ENCODE measurements at places on chromosomes 6 and 20. TPM values are rescaled to one million over a fixed set of nuclear protein-coding genes. Genes with fewer than 3 reads are reported as not detected.
A peak's percentile ranks its signal among the peaks of the same experiment; 100 is the strongest.

DNA sequence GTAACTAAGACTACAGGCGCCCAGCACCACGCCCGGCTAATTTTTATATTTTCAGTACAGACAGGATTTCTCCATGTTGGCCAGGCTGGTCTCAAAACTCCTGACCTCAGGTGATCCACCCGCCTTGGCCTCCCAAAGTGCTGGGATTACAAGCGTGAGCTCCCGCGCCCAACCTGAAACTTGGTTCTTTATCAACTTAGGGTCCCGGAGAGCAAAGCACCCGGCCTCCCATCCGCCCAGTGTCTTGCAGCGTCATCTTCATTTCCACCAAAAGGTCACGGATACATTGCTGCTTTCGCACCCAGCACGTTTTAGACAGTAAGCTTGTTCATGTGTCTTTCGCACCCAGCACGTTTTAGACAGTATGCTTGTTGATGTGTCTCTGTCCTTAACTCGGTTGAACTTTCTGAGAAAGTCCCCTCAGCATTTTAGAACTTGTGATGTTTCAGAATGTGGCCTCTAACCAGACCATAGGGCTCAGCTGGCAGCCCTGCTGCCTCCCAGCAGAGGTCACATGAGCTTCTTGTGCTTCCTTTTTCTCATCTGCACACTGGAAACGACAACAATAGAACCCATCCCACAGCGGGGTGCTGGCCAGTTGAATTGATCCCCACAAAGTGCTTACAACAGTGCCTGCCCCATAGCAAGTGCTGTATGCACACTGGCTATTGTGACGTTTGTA, 48.8 kb downstream of the PRR18 start:
- peak overlapping the region; percentile 29 for H3K27ac ChIP-seq
- no peaks in the 10 kb centered on the region for H3K36me3 ChIP-seq
- peak overlapping the region; percentile 37 for H3K4me3 ChIP-seq
- peaks cover 10% of the 10 kb centered on the region for H3K27me3 ChIP-seq

DNA sequence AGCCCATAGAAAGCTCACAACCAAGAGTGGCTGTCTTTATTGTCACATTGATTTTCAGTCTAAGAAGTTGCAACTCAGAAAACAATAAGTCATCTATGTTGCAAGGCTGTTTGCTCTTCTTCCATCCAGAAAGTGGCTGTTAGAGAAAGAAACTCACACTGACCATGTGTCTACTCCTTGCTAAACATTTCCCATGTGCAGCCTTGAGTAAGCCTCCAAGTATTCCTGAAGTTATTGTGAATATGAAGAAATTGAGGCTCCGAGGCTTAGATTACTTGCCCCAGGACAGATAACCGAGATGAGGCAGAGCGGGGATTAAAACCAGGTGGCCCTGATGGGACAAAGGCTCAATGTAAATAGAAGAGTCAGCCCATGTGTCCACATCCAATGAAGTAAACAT, 105.0 kb downstream of the SPTLC3 start:
- H3K27ac ChIP-seq = no peak overlapping the region
- H3K4me1 ChIP-seq = no peaks in the 10 kb centered on the region
- H3K4me3 ChIP-seq = no peak overlapping the region
- H3K36me3 ChIP-seq = no peaks in the 10 kb centered on the region
- no peaks in the 10 kb centered on the region for H3K27me3 ChIP-seq

The RIPPLY2 gene
- total RNA-seq = not detected

DNA sequence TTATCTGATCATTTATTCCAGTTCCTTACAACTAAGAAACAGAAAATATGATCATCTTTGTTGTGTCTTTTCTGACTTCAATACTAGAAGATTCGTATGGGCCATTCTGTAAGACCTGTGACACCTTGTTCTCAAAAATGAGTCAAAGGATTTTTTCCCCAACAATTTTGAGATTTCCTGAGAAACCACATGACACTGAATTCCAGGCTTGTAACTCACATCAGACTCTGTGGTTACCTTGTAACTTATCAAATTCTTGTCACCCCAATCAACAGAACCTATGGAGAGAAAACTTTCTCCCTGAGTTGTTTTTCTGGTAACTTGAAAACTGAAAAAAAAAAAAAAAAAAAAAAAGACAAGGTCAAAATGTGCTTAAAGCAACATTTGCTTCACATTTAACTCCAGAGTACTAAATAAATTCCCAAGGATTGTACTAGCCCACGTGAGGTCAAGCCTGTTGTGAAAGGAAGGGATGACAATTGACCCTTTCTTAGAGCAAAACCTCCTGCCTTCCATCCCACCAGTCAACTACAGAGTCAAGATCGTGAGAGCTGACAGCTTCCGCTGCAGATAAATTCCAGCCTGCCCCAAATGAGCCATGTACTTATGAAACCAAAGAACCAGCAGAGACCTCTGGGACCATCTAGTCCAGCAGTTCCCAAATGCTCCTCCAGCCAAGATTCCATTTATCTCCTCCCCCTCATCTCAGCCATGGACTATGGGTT, 140.3 kb downstream of the TBX18 start:
- no peaks in the 10 kb centered on the region for H3K4me1 ChIP-seq
- H3K36me3 ChIP-seq = no peaks in the 10 kb centered on the region
- H3K4me3 ChIP-seq = no peak overlapping the region

- H3K4me3 ChIP-seq = no peak overlapping the region
- peaks cover 6% of the 10 kb centered on the region for H3K4me1 ChIP-seq
- H3K27me3 ChIP-seq = no peaks in the 10 kb centered on the region
- DNase-seq = peak; percentile 66
- H3K27ac ChIP-seq = no peak overlapping the region
- peaks cover 27% of the 10 kb centered on the region for H3K36me3 ChIP-seq
Measured at GRCh38 chr6:152206072-152206818, 398.8 kb downstream of the ESR1 start.

The SLA2 gene
- total RNA-seq = 44.1 TPM

DNA sequence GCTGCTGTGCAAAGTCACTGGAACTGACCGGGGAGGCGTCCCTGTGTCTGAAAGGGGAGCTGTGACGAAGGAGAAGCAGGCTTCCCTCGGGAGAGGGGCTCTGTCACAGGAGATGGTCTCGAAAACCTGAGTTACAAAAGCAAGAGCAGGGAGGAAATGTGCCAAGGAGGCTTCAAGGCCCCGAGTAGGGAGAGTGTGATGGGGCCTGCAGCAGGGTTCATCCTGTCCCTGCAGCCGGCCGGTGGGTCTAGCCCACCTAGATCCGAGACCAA, 16.7 kb downstream of the DYNLT1 start:
- no peaks in the 10 kb centered on the region for H3K27me3 ChIP-seq
- peaks cover 30% of the 10 kb centered on the region for H3K4me1 ChIP-seq
- no peak overlapping the region for H3K4me3 ChIP-seq

The CLPSL1 gene
- not detected for total RNA-seq

The BHLHE23 gene
- total RNA-seq = not detected

DNA sequence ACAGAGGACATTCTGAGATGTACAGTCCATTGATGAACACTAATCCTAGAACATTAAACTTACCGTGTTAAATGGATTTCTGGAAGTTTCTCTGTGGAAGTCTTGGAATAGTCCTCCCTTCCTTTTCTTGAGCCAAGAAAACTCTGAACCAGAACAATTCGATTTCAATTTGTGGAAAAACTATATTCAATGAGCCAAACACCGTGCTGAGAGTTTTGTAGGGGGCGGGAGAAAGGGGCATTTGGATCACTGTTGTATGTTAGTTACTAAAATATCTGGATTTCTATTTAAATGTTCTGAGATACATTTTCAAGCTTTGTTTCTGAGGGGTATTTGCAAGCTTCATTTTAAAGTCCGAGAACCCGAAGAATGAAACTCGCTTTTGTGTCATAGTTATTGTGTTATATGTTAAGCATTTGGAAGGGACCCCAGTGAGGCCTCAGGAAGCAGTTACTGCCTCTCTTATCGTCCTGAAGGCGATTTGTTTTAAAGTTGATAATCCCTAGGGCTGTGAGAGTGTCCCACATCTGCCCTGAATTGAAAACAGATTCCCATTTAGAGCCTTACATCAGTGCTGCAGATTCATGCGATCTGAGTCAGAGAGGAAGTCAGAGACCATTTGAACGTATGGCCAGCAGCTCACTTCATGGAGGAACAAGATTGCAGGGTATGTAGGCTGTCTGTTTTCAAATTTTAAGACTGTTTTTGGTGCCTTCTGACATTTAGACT, 70.8 kb upstream of the SASH1 start:
- H3K36me3 ChIP-seq = no peaks in the 10 kb centered on the region
- no peak overlapping the region for H3K4me3 ChIP-seq
- H3K27me3 ChIP-seq = peaks cover 14% of the 10 kb centered on the region
- H3K4me1 ChIP-seq = no peaks in the 10 kb centered on the region

DNA sequence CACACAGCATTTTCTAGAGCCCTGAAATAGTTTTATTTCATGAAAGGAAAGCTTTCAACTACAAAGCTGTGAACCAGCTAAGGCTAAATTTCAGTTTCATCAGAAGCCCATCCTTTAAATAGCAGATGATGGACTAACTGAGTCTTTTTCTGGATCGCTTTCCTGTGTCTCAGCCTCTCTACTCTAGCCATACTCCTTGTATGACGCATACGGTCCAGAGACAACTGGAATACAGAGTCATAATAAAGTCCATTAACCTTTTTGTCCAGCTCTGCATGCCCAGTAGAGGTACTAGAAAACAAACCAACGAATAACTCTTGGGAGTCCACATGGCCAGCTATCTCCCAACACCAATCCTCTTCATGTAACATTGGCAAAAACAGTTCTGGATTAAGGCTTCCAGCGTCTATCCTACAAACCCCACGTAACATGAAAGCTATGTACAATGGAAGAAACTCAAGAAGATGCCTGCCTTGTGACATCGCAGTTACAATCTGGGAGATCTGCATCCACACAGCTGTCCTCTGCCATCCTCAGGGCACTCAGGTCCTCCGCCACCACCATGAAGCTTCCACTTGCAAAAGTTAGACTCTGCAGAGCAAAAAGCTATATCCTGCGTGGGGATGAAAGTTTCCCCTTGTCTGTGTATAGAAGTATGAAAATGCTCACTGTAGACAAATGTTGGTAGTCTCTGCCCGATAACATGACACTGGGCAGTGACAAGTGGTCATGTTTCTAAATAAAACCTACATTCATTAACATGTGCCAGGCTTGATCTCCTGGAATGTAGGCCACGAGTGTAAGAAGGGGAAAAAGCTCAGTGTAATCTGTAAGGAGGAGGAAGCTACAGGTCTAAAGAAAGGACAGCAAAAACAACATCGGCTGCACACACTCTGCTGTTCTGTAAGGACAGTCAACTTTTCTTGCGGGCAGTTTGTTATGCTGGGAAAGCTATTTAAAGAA, 360.4 kb downstream of the ESR1 start:
- peaks cover 37% of the 10 kb centered on the region for H3K4me1 ChIP-seq
- H3K27me3 ChIP-seq = no peaks in the 10 kb centered on the region
- no peak overlapping the region for H3K4me3 ChIP-seq
- no peak for DNase-seq

The SGK2 gene
- total RNA-seq = 0.27 TPM

DNA sequence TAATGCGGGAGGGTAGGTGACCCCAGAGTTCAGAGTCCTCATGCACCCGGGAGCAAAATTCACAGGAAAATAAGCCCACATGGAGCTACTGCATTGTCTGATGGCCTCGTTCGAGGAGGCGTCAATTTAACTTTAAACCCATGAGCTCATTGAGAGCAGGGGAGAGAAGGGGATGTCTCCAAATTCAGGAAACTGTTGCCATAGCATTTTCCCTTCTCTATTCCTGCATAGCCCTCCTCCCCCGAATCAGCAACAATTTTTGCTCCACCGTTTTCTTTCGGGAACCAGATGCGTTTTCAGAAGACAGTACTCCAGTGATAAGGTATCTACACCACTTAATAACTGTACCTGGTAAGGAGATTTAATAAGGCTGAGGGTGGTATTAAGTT, 324 bp upstream of the LAMP5 start:
- DNase-seq = no peak
- H3K4me3 ChIP-seq = no peak overlapping the region
- H3K4me1 ChIP-seq = no peaks in the 10 kb centered on the region
- peaks cover 69% of the 10 kb centered on the region for H3K27me3 ChIP-seq
- H3K36me3 ChIP-seq = no peaks in the 10 kb centered on the region

DNA sequence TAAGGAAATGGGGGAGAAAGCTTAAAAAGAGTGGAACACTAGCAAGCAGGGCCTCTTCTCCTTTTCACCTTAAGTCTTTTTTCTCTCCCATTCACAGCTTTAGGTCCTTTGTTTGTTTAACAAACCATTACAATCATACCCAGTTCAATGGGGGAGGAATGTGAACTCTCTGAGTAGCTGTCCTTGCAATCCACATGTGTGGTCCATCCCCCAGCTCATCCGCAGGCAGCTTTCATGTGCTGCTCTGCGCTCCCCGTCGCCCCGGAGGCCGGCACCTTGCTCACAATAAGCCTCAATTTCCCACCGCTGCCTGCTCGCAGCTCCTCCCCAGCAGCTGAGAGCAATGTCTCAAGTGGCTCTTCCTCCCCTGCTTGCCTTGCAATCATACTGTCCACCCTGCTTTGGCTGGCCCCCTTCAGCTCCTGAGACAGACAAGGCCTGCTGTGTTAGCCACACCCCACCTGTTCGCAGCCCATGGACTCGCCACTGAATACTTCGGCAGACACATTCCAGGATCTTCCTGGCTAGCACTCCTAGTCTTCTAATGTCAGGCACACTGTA, 49.1 kb downstream of the PLAGL1 start:
- no peaks in the 10 kb centered on the region for H3K36me3 ChIP-seq
- no peak overlapping the region for H3K27ac ChIP-seq
- no peaks in the 10 kb centered on the region for H3K27me3 ChIP-seq
- no peaks in the 10 kb centered on the region for H3K4me1 ChIP-seq
- DNase-seq = no peak
- no peak overlapping the region for H3K4me3 ChIP-seq

The POM121L2 gene
- not detected for total RNA-seq

GRCh38 chr6:7224731-7225130, 88.3 kb downstream of the SSR1 start:
- no peak for DNase-seq
- H3K4me1 ChIP-seq = no peaks in the 10 kb centered on the region
- H3K27me3 ChIP-seq = no peaks in the 10 kb centered on the region
- no peak overlapping the region for H3K27ac ChIP-seq
- H3K36me3 ChIP-seq = peaks cover 20% of the 10 kb centered on the region

DNA sequence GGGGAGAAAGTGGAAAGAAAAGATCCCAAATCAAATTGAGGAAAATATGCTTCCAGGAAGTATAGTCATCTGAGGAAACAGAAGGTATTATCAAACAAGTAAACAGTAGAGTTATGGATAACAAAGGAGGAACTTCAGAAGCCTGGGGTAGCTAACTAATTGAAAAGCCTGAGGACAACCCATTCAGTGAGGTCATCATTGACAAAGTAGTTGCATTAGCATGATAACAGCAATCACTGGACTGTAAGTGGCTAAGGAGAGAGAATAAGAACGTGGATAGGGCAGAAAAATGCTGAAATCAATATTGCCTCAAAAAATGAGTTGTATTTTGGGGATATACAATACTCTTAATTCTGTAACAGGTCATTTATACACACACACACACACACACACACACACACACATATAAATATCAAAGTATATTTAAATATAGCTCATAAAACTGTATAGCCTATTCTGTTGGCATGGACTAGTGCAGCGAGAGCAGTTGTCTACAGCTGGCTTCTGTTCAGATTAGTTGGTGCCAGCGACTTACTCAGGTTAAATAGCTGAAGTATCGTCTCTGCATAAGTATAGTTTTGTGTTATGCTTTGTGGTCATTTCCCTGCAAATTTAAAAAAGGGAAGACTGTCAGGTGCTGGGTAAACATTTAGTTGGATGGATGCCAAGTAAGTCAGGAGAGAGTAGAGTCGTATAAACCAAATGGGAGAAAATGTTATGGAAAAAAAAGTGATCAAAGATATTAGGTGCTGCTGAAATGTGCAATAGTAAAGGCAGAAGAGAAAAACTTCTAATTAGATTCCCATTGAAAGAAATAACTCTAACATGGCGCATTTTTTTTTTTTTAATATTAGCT, 33.8 kb upstream of the CTAGE9 start:
- no peaks in the 10 kb centered on the region for H3K27me3 ChIP-seq
- no peak overlapping the region for H3K27ac ChIP-seq
- no peaks in the 10 kb centered on the region for H3K4me1 ChIP-seq
- no peak for DNase-seq
- no peaks in the 10 kb centered on the region for H3K36me3 ChIP-seq
- H3K4me3 ChIP-seq = no peak overlapping the region

The TFAP2D gene
- total RNA-seq = not detected

The PRSS16 gene
- 1.3 TPM for total RNA-seq

The FKBP1C gene
- total RNA-seq = 0.64 TPM
